BE2C (cell line): ENCODE measurements at places on chromosomes 7 and 10.

DNA sequence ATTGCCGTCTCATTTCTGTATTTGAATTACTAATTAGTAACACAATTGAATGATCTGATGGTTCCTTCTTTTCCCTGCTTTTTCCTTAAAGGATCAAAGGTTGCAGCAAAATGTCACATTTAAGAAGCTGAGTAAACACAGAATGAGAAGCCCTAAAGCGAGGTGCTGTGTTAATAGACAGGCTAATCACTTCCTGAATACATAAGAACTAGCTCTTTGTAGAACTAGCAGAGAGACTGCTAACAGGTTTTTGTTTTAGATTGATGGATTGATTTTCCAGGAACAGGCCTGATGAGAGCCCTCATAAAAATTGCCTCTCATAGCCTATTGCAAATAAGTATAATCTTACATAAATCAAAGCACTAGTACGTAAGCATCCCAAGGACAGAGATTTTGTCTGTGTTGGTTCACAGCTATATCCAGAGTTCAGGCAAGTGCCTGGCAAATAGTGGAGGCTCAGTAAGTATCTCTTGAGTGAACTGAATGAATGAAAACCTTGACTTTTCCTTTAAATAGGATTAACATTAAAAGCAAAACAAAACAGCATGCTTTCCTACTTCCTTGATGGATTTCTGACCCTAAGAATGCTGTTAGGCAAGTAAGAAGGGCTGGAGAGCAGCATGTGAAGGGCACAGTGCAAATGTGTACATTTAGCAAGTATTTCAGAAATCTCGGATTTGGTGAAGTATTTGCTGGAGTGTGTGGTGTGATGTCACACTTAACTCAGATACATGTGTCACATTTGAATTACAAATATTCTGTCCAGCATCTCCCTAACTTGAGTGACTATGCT is 3.3 kb downstream of the TMEM229A start:
- DNase-seq: no peak

GRCh38 chr10:34538281-34538829 is 276.7 kb downstream of the PARD3 start:
- no peak for DNase-seq

- peak; percentile 79 for DNase-seq
Measured at GRCh38 chr10:42475168-42476098, 162.9 kb downstream of the ZNF33B start.

DNA sequence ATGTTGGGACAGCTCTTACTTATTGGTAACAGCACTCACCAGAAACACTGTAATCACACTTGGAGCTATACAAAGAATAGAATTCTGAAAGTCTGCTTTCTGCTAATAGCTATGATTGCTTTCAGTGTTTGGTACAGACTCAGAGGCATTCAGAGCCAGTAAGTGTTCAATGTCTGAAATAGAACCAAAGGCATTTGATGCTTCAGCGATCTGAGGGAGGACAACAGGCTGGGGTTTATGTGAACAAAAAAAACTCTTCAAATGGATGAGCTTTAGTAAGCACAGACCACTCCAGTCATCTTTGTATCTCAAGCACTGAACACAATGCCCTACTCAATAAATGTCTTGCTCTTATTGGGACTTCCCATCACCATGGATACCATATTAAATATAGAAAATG is 322.8 kb upstream of the GRM3 start:
- DNase-seq: no peak

- DNase-seq: no peak
Measured at GRCh38 chr7:380139-380485, 90.1 kb downstream of the FOXL3 start.

GRCh38 chr10:133127291-133128125 is 32.5 kb upstream of the KNDC1 start:
- peak; percentile 73 for DNase-seq

GRCh38 chr10:3485057-3485686 is 299.8 kb downstream of the KLF6 start:
- no peak for DNase-seq

GRCh38 chr7:1239803-1240516 is 7.3 kb downstream of the UNCX start:
- no peak for DNase-seq

DNA sequence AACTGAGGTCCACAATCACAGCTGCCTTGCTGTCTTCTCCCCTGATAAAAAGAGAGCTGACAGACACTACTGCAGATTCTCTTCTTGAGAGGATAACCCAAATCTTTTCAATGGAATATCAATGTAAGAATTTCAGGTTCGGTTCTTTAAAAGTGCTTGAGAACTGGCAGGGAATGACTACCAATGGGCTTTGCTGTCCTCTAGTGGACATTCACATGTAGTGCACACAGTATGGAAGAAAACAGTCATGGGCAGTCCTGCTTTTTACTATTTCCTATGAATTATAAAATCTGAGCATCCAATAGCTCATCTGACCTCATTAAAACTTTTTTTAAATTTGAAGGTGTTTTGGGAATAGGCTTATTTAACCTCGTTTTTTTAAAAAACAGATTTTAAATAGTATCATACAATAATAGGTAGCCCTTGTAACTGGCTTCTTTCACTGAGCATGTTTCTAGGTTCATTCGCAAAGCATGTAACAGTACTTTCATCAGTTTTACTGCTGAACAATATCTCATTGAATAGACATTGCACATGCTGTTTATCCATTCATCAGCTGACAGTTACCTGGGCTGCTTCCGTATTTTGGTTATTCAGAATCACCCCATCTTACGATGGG is 18.3 kb downstream of the FZD9 start:
- no peak for DNase-seq
